Stimulated activated CD4-positive, alpha-beta T cell treated with anti-CD3 and anti-CD28 coated beads, Interleukin-15, amount 100 ng/mL, for 48 hours (primary cell): ENCODE measurements at places on chromosomes 1 and 21.

- no peak for DNase-seq
These were observed 174.0 kb downstream of the CRB1 start for GRCh38 chr1:197441999-197442414.

DNA sequence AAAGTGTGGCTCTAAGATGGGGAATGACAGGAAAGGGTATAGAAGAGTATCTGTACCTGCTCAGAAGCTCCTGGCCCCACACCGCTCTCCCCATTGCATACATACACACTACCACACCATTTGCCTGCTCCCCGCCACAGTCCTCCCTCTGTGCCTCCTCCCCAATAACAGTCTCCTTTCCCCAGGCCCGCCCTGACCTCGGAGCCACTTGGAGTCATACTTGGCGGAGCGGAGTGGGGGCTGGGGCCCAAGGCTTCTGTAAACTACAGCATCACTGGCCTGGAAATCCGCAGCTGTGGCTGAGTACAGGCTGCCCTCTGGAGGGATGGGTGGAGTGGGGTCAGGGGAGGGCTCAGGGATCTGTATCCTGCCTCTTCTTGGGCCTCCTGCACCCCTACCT, 8.6 kb downstream of the SEMA6C start:
- DNase-seq = no peak

DNA sequence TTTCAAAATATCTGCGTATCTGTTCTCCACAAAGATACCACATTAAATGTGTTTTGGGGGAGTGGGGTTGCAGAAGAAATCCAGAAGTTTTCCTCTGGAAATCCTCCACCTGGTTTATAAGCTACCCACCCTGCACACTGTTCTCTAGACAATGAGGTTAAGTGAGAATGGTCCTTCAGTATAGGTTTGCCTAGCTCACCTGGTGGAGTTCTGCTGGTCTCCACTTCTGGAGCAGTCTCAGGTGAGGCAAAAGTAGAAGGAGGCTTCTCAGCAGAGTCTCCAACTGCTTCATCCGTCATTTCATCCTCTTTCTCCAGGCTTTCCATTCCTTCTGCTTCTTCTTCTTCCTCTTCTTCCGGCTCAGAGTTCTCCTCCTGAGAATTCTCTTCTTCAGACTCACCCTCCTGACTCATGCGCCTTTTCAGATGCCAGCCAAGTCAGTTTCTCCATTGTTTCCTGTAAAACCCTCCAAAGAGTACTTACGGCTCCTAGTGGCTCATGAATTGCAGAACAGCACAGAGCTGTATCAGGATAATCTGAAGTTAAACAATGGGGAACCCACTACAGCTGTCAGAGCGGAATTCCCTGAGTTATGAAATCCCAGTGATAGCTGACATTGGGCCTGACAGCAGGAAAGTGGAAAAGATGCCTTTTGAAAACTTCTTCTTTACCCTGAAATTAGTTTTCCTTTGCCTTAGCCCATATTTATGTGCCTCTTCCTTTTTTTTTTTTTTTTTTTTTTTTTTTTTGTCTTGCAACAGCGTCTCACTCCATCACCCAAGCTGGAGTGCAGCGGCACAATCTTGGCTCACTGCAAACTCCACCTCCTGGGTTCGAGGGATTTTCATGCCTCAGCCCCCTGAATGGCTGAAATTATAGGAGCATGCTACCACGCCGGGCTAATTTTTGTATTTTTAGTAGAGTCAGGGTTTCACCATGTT, 38.5 kb downstream of the MSTO1 start:
- DNase-seq = no peak

DNA sequence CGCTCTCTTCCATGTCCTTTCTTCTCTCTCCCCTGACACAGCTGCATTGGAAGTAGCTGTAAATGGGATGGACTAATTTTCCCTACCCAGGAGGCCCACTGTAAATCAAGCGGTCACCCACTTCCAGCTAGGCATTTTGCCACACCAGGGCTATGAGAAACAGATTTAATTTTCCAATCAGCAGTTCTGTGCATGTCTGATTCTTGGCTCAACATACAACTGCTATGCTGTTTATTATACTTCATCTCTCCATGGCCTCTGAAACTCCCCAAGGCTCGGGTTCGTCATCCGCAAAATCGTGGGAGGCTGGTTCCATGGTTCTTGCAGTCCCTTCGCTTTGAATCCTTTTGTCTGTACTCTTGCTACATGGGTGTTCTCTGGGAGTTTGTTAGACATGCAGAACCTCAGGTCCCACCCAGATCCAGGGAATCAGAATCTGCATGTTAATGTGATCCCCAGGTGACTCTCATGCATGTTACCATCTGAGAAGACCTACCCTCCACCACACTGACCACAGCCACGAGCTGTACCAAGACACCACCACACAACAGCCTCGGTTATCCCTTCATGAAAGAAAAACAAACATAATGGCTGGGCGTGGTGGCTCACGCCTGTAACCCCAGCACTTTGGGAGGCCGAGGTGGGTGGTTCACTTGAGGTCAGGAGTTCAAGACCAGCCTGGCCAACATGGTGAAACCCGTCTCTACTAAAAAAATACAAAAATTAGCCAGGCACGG, 190.5 kb downstream of the GABPA start:
- no peak for DNase-seq

DNA sequence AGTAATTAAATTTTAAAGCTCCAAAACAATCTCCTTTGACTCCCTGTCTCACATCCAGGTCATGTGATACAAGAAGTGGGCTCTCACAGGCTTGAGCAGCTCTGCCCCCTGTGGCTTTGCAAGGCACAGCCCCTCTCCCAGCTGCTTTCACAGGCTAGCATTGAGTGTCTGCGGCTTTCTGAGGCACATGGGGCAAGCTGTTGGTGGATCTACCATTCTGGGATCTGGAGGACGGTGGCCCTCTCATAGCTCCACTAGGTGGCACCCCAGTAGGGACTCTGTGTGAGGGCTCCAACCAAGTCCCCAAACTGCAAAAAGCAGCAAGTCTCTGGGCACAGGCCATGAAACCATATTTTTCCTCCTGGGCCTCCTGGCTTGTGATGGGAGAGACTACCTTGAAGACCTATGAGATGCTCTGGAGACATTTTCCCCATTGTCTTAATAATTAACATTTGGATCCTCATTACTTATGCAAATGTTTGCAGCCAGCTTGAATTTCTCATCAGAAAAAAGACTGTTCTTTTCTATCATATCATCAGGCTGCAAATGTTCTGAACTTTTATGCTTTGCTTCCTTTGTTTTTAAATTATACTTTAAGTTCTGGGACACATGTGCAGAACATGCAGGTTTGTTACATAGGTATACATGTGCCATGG, 554.1 kb upstream of the OLFM3 start:
- DNase-seq = no peak

- DNase-seq = no peak
These were observed 23.3 kb upstream of the CD55 start for GRCh38 chr1:207298186-207298585.

GRCh38 chr1:196513821-196514220, 94.4 kb downstream of the KCNT2 start:
- DNase-seq = no peak

DNA sequence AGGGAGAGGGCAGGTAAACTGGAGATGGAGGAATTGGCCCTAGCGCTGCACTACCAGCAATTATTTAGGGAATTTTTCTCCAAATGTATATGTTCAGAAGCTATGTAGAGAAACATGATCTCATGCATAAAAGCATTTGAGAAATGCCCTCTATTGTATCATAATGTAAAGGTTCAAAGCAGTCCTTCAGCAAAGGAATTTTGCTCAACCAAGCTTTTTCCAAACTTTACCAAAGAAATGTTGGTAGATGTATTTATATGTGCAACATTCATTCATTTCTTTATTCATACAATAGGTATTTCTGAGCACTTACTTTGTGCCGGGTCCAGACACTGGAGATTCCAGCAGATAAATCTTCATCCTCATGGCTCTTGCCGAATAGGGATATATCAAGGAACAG, 64.4 kb downstream of the XCL1 start:
- no peak for DNase-seq

GRCh38 chr1:29685387-29685786, 449.1 kb downstream of the PTPRU start:
- DNase-seq = no peak

DNA sequence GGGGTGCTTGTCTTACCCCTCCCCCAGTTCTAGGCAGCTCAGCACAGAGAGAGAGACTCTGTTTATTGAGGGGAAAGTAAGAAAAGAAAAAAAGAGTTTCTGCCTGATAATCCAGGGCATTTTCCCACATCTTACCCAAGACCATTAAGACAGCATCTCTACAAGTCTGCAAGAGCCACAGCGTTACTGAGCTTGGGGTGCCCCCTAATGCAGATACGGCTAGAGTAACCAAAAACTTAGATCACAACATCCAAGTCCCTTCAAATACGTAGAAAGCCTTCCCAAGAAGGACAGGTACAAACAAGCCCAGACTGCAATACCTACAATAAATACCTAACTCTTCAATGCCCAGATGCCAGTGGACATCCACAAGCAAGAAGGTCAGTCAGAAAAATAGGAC, 6.2 kb upstream of the TEX50 start:
- DNase-seq = no peak

DNA sequence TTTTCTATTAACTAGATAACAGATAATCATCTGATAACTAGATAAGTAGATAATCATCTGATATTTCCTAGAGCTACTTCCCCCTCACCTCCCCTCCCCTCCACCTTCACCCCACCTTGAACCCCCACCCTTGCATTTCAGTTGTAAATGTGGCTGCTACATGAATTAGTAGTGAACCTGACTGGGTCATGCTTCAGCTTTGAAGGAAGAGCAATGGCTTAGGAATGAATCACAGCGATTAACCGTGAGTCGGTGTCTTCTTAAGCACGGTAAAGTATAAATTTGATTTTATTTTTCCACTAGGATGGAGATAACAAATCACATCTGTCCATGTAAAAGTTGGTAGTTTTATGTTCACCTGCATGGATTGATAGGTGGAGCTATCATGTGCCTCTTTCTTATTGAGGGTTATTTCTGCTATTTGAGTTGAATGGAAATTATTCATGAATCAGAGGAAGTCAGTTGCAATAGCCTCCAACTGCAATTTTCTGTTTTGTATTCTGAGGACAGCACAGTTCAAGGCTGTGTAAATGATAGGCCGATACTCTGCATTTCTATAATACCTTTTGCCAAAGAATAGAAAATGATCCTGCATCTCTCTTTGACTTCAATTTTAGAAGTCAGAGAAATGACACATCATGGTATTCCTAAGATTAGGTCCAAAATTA, 235.0 kb downstream of the PTGER3 start:
- DNase-seq = no peak

DNA sequence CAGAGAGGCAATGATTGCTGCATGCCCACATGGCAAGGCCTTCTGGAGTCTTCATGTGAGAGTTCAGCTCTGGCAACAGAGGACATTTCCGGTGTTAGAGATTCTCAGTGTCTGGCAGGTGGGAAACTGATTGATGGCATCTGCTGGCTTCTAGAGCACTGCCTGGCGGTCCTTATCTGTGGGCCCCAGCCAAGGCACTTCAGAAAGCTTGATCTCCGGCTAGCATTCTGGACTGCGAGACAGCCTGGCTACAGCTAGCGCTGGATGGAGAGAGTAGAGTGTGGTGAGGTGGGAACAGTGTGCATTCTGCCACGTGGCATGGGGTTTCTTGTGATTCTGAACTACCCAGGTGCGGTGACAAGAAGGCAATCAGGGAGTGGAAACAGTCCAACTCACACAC, 9.4 kb downstream of the ZNF678 start:
- DNase-seq = no peak

DNA sequence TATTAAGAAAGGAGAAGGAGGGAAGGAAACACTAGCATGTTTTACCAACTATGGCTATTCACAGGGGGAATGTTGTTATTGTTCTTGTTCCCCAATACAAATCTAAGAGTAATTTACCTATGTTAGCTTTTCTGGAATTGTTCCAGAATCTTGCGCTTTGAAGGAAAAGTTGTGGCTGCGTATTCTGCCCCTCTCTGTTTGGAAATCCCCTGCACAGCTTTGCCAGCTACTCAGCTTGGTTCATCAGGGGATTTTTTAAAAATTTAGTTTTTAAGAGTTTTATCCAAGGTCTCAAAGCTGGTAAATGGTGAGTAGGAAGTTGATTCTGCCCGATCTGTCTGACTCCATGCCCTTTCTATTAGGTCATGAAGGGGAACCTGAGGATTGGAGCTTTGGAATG, 9.5 kb upstream of the IRF6 start:
- no peak for DNase-seq

- DNase-seq = no peak
These were observed 119.7 kb downstream of the ZNF281 start for GRCh38 chr1:200290010-200290685.

DNA sequence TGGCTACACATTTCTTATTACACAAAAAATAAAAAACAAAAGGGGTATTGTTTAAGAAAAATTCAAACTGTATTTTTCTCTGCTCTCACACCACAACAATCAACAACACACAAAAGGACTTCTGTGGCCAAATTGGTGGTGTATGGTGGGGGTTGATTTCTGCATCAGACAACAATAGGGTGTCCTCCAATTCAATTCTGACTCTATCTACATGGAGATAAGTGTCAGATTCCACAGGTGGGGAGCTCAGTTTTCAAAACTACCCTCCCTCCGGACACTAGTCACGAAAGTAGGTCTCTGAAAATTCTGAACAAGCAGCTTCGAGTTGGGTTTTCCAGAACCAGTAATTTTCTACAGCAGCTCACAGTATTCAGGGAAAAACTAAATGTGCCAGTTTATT, 744.9 kb upstream of the NCAM2 start:
- no peak for DNase-seq

- DNase-seq = no peak
These were observed 55.4 kb upstream of the CCDC190 start for GRCh38 chr1:162916407-162916806.

DNA sequence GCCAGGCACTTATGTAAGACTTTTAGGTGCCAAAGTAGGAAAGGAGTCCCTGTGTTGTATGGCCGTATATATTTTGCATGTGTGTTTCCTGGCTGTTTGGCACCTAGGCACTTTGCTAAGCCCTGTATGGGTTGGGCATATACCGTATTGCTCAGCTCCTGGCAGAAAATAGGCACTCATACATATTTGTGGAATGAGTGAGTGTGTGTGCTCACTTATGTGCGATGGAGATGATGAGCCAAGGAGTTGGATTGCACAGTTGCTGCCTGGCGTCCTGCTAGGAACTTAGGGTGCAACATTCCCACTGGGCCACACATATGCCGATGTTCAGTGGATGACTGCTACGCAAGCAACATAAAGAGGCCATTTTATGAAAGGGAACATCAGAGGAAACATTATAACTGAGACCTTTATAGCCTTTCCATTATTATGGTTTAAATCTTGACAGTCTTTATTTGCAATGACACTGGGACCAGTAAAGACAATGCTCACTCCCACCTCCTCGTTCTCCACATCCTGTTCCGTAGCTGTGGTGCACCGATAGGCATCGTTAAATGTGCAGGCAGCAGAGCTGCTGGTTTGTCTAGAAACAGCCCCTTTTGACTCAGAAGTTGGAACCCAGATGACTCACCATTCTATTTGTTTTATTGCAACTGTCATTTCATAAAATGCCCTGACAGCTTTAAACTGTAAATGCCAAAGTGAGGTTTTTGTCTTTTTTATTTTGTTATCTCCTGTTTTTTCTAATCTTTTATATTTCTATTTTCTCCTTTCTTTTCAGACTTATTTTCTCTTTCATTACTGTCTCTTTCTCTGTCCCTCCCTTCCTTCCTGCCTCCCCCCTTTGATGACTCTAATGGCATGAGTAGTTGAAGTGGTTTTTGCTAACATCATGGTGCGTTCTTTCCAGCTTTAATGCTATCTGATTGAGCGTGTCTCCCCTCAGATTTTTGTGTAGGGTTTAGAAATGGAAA, 36.1 kb downstream of the PEX14 start:
- peak; percentile 76 for DNase-seq
